Anterior cingulate cortex (tissue), 58 donors: ENCODE measurements at places on chromosomes 3 and 15.

GRCh38 chr15:27549746-27550145 lies 549.4 kb downstream of the OCA2 start:
- no peak for DNase-seq

GRCh38 chr15:87716422-87716821 lies 540.1 kb downstream of the NTRK3 start:
- no peak for DNase-seq

GRCh38 chr3:58323529-58324390 lies 8.9 kb upstream of the PXK start:
- no peak for DNase-seq

DNA sequence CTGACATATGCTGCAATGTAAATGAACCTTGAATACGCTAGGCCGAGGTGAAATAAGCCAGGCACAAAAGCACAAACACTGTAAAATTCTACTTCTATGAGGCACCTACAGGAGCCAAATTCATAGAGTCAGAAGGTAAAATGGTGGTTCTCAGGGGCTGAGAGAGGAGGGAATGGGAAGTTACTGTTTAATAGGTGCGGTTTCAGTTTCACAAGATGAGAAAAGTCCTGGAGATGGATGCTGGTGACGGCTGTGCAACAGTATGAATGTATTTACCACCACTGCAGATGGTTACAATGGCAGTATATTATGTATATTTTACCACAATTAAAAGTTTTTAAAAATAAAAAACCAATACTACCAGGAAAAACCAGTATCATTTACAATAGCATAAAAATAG lies 4.0 kb downstream of the TNK2 start:
- DNase-seq: no peak

GRCh38 chr3:5252131-5252530 lies 64.6 kb downstream of the EDEM1 start:
- DNase-seq: no peak

DNA sequence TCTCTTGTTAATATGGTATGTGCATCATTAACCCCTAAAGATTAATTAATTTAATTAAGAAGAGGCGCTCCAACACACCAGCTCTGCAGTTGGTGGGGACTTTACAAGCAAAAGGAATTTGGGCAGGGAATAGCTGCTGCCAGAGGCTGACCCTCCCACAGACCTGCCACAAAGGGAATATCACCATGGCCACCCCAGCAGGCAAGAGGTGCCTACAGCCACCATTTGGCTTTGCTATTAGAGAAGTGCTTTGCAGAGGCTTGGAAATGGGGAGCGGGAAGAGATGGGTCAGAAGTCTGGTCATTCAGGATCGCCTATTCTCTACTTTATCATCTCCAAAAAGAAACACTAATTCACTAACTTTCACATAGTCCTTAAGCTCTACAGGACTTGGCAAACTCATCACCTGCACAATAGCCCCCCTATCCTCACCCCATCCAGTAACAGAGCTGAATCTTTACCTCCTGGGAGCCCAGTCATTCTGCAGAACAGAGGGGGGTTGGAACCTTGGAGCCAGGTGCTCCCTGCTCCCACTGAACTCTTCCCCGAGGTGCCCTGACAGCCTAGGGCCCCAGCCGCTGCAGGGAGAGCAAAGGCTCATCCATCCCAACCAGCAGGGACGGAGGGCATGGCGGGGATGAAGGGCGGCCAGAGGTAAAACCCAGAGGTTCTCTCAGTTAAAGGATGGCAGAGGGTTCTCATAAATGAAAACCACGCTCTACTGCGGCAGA lies 29.7 kb downstream of the LRIG1 start:
- no peak for DNase-seq
